Ascending aorta (tissue), 2 donors: ENCODE measurements at places on chromosomes 3 and 15. TPM values are rescaled to one million over a fixed set of nuclear protein-coding genes. Genes with fewer than 3 reads are reported as not detected.

DNA sequence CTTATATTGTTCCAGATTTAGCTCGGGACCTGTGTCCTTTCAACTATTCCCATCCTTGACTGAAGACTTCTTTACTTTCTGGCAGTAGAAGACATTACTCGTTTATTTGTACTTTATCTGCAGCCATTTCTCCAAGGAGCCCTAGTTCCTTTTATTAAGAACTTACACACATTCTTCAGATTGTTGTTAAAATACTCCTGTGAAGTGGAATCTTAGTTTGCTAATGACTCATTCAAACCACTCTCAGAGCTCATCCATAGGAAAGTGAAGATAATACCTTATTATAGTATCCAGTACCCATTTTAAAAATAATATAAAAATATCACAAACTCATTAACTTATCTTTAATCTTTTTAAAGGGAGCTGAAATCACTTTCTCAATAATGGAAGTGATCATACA, 63.5 kb downstream of the C3orf70 start:
- no peaks in the 10 kb centered on the region for H3K4me1 ChIP-seq
- H3K27me3 ChIP-seq, result no peaks in the 10 kb centered on the region
- no peak for DNase-seq
- no peak overlapping the region for H3K4me3 ChIP-seq
- H3K36me3 ChIP-seq, result no peaks in the 10 kb centered on the region

- H3K36me3 ChIP-seq, result peaks cover 79% of the 10 kb centered on the region
- no peak overlapping the region for H3K27ac ChIP-seq
- no peaks in the 10 kb centered on the region for H3K4me1 ChIP-seq
- no peak overlapping the region for H3K4me3 ChIP-seq
- no peaks in the 10 kb centered on the region for H3K27me3 ChIP-seq
These were observed 44.5 kb downstream of the SLC24A1 start for GRCh38 chr15:65666257-65666656.

DNA sequence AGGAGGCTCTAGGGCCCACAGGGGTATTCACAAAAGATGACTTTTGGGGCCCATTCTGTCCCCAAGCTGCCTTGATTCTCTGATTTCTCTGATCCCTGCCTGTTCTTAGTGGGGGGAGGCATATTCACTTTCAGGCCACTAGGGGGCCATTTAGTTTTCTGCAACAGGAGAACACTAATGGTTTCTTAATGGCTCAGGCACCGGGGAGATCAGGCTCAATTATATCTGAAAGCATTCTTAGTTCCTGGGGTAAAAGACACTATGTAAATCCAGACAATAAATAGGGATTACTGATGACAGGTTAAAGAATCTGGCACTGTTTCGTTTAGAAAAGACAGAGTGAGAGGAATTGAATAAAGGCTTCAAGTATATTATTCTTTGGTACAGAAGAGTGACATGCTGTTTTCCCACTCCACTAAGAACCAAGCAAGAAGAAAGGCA, 2.5 kb upstream of the INAFM2 start:
- no peak for DNase-seq
- H3K4me3 ChIP-seq, result no peak overlapping the region
- no peaks in the 10 kb centered on the region for H3K36me3 ChIP-seq
- H3K4me1 ChIP-seq, result peaks cover 14% of the 10 kb centered on the region
- H3K27me3 ChIP-seq, result no peaks in the 10 kb centered on the region

DNA sequence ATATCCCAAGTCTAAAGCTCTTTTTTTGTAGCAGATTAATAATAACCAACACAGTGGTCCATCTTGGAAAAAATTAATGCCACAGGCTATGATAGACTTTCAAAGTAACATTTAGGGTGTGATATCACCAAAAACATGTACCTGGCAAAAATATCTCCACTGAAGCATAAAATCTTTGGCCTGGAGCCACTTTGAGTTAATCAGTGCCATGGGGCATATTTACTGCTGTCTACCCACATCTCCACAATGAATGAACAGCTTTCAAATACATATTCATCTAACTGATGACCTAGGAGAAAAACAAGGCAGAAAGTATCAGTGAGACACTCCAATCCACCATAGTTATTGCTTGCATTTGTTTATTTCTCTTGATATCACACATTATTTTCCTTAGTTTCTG, 296.0 kb upstream of the MDFIC2 start:
- no peak overlapping the region for H3K27ac ChIP-seq
- no peak for DNase-seq
- H3K36me3 ChIP-seq, result no peaks in the 10 kb centered on the region
- no peaks in the 10 kb centered on the region for H3K27me3 ChIP-seq
- no peak overlapping the region for H3K4me3 ChIP-seq

DNA sequence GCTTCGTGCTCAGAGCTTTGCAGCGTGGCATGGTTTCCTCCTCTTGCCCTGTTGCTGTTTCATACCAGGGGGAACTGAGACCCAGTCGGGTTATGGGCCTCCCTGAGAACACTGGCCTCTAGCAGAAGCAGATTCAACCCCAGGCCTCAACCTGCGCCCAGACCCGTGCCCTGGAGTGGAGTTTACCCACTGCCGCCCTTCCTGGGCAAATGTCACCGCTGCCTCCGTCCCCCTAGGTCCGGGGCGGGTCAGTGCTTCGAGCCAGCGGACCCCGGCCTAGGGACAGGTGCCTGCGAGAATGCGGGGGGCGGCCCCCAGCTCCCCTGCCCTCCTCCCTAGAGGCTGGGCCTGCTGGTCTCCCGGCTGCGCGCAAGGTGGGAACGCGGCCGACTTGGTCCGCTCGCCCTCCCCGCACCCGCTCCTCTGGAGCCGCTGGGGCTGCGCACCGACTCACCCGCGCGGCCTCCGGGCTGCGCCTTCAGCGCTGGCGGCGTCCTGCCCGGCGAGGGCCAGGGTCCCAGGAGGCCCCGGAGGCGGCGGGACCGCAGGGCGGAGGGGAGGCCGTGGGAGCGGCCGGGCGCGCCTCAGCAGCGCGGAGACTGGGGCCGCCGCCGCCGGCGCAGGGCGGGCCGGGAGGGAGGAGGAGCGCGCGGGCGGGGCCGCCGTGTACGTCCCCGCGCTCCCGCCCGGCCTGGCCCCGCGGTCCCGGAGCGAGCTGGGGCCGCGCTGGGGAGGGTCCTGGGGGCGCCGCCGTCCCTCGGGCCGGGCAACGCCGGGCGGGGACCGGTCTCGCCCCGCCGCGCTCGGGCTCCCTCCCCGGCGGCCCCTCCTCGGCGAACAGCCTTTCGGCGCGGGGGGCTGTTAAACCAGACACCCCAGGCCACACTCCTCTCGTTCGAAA, at the start of gene PIGZ:
PIGZ (minus strand) TSS at position 601 of the 901 bp plus-strand sequence. CDS start 16,802 bp downstream, outside the sequence.
- H3K4me3 ChIP-seq, result peak within 1 kb of the TSS; percentile 92
- H3K27ac ChIP-seq, result peak within 1 kb of the TSS; percentile 73
- DNase-seq, result no peak

Gene MELTF
- total RNA-seq, result 21.6 TPM

Gene LINGO1
- 18.3 TPM for total RNA-seq
